Lower leg skin (tissue), 4 donors: ENCODE measurements at places on chromosomes 1 and 21. TPM values are rescaled to one million over a fixed set of nuclear protein-coding genes. Genes with fewer than 3 reads are reported as not detected.

- no peak for DNase-seq
Observed at GRCh38 chr21:40200946-40201345, 333.7 kb downstream of the PCP4 start.

GRCh38 chr1:23401313-23401712 lies 23.2 kb downstream of the TCEA3 start:
- DNase-seq = no peak

DNA sequence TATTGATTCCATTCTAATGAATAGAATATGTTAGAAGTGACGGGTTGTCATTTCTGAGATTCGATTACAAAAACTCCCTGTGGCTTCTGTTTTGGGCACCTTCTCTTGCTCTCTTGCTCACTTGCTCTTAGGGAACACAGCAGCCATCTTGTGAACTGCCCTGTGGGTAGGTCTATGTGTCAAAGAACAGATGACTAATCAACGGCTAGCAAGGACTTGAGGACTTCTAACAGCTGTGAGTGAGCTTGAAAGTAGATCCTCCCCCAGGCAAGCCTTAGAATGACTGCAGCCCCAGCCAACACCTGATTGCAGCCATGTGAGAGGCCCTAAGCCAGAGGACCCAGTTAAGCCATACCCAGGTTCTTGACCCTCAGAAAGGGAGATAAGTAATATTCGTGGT lies 49.3 kb downstream of the AZIN2 start:
- peak; percentile 26 for DNase-seq

S100A7 gene
- total RNA-seq = 39.5 TPM

CLEC20A gene
- total RNA-seq = not detected

GRCh38 chr1:31571340-31572295 lies 4.7 kb upstream of the TINAGL1 start:
- DNase-seq = no peak

ALX3 gene
- total RNA-seq = not detected

DNA sequence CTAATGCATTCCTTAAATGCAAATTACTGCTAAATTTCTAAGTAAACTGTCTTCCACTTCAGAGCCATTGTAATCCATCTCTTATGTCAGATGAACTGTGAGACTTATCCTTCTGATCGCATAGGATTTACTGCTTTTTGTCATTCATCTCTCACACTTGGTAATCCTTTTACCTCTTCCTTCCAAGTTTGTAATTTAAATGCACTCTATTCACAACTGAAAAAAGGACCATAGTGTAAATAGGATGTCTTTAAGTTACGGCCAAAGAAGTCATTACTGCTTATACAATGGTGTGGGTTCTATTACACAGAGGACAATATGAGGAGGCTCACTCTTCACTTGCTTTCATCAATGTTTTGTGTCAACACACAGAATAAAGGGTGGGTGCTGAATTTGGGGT lies 393.3 kb downstream of the PTBP2 start:
- DNase-seq = no peak

SLC2A5 gene
- total RNA-seq = 0.21 TPM

DNA sequence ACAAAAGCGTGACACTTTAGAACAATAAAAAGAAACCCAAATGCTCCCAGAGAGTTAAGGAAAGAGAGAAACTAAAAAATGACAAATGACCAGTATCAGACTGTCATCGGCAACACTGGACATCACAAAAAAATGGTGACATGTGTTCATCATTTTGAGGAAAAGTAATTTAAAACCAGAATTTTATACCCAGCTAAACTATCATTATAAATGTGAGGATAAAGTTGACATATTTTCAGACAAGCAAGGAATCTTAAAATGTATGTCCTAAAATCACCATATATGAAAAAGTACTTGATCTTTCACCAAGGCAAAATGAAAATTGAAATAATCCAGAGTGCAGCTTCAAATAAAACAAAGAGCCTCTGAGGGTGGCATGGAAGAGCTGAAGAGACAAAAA lies 1.3 kb upstream of the KRTAP10-11 start:
- no peak for DNase-seq

CFAP74 gene
- total RNA-seq = not detected

ACTL8 gene
- not detected for total RNA-seq

DNA sequence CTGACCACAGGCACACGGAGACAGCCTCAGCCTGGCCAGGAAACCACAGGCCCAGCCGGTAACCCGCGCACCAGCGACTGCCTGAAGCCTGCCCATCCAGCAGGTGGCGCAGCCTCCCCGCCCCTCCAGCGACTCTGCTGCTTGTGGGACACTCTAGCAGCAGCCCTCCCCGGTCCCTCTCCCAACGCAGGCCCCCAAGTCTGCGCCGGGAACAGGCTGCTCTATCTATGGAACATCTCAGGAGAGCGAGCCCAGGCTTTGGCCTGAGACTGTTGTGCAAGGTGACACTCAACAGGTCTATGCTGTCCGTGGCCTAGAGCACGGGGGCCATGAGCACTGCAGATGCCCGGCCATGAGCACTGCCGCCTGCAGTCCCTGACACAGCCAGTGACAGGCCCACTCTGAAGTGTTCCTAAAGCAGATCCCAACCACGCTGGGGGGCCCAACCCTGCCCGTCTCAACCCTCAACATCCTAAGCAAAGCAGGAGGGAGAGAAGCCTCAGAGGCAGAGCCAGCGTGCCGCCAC lies 28.4 kb downstream of the WDR4 start:
- DNase-seq = no peak

GMEB1 gene
- total RNA-seq = 11.3 TPM

LAX1 gene
- total RNA-seq = 0.17 TPM

DNA sequence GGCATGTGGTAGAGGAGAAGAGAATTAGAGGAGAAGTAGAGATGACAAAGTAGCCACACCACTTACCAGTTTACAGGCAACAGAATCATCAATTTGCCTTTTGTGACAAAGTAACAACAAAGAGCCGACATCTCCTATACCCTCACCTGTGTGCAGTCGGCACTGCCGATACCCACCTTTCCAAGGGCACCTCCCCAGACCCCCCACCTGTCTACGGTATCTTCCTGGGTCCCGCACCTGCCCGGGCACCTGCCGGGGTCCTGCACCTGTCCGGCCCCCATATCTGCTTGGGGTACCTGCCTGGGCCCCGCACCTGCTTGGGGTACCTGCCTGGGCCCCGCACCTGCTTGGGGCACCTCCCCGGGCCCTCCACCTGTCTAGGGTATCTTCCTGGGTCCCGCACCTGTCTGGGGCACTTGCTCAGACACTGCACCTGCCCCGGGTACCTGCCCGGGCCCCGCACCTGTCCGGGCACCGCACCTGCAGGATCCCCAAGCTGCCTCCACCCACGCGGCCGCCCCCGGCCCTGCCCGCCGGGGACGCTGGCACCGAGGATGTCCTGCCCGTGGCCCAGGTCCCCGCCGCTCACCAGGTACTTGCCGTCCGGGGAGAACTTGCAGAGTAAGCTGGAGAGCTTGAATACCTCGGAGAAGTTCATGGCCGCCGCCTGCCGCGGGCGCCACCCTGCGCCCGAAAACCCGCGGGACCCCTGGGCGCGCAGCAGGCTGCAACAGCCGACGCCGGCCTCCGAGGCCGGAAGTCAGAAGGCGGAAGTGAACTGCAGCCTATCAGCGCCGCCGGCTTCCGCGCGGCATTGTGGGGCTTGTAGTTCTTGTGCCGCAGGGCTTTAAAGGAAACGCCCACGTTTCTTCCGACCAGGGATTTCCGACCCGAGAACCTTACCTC lies at the start of gene WRAP73:
TSS of gene WRAP73 (minus strand) at position 762 of the 906 bp plus-strand sequence. CDS start at position 658, 104 bp downstream.
- peak; percentile 84 for DNase-seq

- no peak for DNase-seq
Observed at GRCh38 chr1:25927521-25928265, 21.5 kb upstream of the STMN1 start.

DNA sequence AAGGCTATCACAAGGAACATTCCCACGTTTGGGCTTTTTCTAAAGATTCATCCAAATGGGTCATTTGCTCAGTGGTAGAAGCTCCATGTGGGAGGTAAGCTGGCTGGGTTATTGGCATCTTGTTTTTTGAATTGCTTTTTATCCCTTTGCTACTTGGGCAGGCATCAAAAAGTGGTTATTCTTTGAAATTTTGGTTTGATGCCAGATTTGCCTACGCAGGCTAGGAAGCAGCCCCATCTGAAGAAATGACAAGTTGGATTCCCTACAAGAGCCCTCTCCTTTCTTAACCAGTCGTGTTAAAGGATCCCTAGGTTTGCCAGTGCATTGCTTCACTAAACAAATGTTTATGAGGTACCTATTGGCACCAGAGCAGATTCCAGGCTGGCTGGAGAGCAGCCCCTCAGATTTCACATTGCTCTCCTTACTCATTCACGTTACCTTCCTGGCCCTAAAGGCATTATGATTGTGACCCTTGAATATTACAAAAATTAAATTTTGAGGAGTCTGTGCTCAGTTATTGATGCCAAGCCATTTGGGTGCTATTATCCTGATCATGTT lies 38.8 kb downstream of the ARID1A start:
- no peak for DNase-seq

GRCh38 chr1:235404190-235404589 lies 37.0 kb downstream of the TBCE start:
- DNase-seq = no peak

KCNK2 gene
- total RNA-seq = 3.4 TPM

SYPL2 gene
- 0.27 TPM for total RNA-seq

- peak; percentile 68 for DNase-seq
Observed at GRCh38 chr1:111937147-111937725, 52.2 kb downstream of the KCND3 start.

DNA sequence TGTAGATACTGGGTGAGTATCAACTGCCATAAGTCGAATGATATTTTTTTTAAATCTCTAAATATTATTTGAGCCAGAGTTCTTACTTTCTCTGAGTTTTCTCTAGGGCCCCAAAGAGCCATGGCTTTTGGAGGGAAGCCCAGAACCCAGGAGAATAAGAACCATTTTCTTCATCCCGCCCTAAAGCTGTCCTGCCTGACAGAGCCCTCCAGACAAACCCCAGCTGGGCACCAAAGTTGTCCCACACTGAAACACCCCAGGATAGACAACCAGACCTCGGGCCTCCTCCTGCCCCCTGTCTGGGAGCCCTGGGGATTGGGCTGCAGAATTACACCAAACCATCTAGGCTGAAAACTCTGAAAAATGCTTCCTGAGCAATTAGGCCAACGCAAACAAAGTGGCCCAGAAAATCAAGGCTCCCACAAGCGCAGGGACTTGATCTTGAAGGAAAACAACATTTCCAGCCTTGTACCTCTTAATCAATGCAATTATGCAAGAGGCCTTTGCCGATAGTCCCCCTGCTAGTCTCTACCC lies 113.1 kb downstream of the RRAGC start:
- peak; percentile 76 for DNase-seq

- peak; percentile 87 for DNase-seq
Observed at GRCh38 chr1:56578963-56579875, at the start of gene PLPP3. Gene PLPP3, minus strand, starts transcription at chr1:56579563. Its CDS starts 547 bp downstream, at chr1:56579016.

RNU1-4 gene
- not detected for total RNA-seq

GPR161 gene
- total RNA-seq = 5.9 TPM

GRCh38 chr1:201773764-201774163 lies 55.2 kb upstream of the IPO9 start:
- DNase-seq = no peak

- peak; percentile 90 for DNase-seq
Observed at GRCh38 chr1:66402194-66402593, 131.8 kb upstream of the SGIP1 start.

NUDT17 gene
- total RNA-seq = 5.0 TPM

- DNase-seq = peak; percentile 90
Observed at GRCh38 chr1:229342656-229343569, at the start of gene CCSAP. Gene CCSAP, minus strand, starts transcription at chr1:229343047. Its CDS starts 582 bp downstream, at chr1:229342465.

DNA sequence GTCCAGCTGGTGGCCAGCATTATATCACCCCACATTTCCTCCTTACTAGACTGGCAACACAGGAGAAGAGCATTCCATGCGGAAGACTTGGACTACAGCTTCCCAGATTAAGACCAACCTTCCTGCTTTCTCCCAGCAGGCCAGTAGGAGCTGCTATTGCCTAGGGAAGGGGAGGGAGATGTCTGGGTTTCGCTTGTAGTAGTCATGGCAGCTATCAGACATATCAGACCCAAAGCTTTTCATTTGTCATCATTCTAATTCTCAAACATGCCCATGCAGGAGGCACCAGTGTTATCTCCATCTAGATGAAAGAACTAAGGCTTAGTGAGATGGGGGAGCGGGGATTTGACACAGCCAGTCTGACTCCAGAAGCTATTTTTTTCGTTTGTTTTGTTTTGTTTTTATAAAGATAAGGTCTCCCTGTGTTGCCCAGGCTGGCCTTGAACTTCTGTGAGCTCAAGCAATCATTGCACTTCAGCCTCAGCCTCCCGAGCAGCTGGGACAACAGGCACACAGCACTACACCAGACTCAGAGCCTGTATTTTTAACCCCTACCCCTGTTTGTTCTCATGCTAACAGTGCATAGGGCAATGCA lies 4.5 kb downstream of the PLA2G2A start:
- peak; percentile 47 for DNase-seq

DNA sequence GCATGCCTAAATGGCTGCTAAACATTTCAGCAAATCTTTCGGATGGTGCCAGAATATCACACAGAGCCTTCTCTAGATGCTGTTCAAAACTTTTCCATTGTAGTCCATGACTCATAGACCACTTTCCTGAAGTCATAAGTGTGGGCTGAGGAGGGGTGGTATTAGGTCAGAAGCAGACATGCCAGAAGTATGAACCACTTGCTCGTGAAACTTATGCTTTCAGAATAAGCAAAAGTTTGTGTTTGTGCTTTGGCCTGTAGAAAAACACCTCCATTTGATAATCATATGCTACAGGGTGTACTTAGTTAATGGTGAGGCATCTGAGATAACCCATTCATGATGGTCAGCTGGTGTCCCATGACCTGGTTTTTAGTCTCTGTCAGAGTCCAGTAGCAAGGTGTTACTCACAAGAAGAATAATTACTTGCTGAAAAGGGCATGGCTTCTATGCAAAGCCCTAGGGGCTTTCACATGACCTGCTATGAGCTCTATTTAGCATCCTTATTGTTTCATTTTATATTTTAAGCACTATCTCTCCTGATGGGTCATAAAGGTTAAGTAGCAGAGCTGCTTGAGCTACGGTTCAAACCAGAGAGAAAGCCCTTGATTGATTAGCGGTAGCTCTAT lies 183.1 kb upstream of the IVNS1ABP start:
- DNase-seq = no peak

DNA sequence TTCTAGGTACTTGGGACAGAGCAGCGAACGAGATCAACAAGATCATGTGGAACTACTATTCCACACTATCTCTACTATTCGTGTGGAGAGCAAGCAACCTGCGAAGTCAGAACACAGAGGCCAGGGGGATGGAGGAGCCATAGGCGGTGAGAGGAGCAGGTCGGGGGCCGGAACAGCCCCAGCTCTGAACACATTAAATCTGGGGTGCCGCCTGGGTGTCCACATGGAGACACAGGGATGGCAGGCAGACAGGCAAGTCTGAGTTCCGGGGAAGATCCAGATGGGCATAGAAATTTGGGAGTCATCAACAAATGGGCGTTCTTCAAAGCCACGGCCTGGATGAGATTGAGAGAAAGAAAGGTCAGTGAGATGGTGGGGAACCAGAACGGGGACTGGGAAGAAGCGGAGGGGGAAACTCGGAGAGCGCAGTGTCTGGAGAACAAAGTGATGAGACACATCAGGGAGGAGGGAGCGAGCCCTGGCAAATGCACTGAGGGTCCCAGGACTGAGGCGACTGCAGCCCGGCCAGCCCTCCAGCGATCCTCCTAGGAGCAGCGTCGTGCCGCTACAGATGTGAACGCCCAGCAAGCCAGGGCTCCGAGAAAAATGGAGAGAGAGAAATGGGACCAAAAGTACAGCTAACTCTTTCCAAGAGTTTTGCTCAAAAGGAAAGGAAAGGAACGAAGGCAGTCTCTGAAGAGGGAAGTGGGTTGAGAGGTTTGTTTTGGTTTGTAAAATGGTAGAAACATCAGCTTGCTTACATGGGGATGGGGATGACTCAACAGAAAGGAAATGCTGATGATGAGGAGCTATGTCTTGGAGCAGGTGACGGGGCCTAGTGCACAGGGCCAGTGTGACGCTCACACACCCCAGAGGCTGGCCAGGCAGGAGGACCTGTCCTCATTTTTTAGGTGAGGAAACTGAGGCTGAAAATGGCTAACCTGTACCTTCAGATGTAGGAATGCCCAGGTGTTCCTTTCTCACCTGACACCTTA lies 84.5 kb downstream of the GLIS1 start:
- DNase-seq = no peak
